T-helper 22 cell (primary cell): ENCODE measurements at places on chromosomes 5 and 9.

GRCh38 chr5:180387798-180388197 is 34.7 kb upstream of the GFPT2 start:
- no peak for DNase-seq

DNA sequence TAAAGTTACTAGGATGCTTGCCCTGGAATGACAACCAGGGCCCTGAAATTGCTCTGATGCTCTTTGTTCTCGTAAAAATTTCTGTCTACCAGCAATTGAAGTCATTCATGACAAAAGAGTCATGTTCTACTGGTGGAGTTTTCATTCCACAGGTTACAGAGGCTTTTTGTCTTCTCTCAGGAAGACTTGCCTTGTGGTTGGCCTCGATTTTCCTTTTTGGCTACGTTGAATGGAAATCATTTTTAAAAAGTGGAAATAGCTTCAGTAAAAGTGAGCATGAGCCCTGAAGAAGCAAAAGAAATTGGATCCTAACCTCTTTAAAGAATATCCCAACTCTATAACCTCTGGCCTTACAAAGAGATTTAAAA is 255.2 kb downstream of the AOPEP start:
- no peak for DNase-seq

DNA sequence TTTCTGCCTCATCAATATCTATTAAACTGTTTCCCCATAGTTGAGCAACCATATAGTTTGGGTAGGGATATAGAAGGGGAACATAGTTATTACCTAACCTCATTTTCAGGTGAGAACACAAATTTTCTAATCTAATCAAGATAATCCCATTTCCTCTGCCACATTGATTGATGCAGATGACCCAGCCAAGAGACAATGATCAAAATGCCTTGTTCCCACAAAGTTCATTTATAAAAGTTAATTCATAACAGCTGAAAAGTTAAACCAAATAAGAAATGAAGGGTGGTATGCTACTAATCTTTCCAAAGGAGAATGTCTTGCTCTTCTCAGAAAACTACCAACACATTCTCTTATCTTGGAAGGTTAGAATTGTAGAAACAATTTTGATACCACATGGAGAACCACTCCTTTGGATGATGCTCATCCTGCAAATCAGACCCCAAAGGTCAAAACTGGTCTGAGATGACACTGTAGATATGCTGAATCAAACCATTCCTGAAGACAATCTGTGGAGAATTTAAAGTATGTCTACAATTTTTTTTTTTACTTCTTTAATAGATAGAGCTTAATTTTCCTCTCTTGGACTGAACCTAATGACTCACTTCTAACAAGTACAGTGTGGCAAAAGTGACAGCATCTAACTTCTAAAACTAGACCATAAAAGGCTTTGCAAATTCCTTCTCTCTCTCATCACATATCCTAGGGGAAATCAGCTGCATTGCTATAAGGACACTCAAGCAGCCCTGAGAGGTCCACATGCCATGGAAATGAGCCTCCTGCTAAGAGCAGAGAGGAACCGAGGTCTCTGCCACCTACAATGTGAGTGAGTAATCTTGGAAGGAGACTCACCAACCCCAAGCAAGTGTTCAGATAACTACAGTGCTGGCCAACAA is 586.7 kb upstream of the TUSC1 start:
- DNase-seq, result no peak

GRCh38 chr5:124963236-124963919 is 216.9 kb upstream of the ZNF608 start:
- DNase-seq, result no peak

GRCh38 chr5:92401-93220 is 643 bp downstream of the PLEKHG4B start:
- DNase-seq, result no peak

- no peak for DNase-seq
Observed at GRCh38 chr5:143491646-143492045, 88.2 kb upstream of the NR3C1 start.

DNA sequence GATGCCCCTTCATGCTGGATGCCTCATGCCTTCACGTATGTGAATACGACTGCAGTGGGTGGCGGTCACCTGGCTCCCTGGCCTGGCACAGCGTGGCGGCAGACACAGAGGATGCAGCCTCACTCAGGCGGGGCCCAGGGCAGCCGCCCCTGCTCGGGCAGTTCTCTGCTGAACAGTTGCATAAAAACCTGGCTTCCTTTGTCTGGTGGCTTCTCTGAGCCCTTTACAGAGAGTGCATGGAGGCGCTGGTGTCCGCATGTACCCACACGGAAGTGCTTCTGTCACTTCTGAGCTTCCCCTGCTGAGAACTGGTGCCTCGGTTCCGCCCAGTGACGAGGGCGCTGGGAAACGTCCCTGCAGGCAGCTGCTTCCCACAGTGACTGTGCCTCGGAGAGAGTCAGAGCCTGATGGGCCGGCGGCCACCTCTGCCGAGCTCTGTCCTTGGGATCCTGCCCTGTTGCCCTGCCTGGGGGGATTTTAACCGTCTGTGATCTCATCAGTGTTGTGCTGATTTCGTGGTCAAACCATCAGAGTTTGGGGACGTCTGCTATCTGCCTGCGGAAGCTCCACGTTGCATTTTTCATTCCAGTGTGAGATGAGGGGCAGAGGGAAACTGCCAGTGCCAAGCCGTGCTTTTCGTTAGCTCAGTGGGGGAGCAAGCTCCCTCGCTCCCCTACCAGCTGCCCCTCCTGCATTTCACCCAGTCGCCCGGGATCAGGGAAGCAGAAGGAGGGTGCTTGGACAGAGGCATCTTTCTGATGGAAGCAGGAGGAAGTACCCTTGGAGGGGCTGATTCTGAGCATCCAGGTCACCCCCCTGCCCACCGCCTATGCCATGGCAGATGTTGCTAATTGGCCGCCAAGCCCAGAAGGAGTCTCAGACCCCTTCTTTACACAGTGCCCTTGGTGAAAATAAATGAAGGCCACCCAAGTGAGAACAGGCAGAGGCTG is 153.0 kb upstream of the COL5A1 start:
- no peak for DNase-seq

DNA sequence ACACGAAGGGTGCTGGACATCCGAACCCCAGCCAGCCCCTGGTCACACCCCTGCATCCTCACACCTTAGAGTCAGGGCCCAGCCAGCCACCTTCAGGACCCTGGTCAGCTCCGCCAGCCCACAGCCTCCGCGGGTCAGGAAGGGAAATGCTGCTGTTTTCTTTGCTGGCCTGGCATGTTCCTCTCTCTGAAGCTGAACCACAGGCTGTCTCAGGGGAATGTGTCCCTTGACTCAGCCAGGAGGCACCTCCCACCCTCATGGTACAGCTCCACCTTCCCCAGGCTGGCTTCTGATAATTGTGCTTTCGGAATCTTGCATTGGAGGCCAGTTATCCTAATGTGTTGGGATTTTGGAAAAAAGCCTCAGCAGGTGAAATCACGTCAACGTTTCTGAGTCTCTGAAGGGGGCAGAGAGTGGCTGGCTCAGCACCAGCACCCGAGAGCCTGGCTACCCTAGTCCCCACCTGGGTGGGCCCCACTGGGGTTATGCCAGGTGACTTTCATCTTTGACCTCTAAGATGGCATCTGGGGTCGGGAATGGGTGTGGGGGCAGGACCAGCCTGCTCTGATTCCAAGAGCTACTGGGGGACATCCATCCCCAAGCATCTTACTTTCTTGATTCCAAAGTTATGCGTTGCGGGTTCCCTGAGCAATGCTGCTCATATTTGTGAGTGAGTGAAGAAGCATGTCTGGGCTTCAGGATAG is 9.8 kb upstream of the OLFM1 start:
- DNase-seq, result no peak

- DNase-seq, result no peak
Observed at GRCh38 chr5:135437422-135437795, 9.7 kb downstream of the DCANP1 start.

DNA sequence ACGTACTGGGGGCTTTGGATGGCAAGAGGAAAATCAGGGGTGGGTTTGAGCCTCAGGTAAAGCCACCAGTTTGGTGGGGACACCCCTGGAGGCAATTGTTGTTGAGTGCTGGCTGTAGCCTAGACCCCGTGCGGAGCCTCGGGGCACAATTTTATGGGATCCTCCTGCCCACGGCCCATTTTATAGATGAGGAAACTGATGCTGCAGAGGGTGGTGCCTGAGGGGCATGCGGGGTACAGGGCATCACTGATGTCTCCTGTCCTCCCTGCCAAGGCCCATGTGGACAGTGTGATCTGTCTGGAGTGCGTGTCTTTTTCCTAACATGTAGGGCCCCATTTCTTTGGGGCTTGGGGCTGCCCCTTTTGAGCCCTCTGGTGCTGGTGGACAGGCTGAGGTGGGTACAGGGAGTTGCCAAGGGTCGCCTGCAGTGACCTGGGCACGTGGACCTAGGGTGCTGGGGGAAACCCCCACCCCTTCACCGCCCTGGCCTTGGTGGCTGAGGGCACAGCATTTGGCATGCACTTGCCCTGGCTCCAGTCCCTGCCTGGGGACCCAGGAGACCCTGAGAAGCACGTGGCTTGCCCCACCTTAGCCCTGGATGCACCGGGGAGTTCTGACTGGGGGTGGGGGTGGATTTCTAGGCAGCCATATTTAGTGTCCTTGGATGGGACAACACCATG is 22.1 kb downstream of the WNK2 start:
- DNase-seq, result no peak

DNA sequence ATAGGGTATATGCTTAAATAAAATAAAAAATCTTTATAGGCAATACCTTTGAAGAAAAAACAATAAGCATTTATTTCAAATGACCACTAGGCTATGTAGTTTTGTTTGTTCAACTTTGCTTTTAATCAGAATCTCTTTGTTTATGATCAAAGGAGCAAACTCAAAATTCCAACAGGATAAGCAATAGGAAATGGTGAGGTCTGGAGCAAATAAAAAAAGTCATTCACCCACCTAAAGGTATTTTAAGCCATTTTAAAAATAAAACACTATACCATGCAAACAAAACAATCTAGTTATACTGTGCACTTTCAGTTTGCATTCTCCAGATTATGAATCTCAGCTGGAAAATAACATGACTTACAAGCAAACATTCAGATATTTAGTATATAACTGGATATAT is 35.3 kb upstream of the CYFIP2 start:
- DNase-seq, result no peak

GRCh38 chr9:131116281-131117120 is 8.9 kb upstream of the NUP214 start:
- no peak for DNase-seq

DNA sequence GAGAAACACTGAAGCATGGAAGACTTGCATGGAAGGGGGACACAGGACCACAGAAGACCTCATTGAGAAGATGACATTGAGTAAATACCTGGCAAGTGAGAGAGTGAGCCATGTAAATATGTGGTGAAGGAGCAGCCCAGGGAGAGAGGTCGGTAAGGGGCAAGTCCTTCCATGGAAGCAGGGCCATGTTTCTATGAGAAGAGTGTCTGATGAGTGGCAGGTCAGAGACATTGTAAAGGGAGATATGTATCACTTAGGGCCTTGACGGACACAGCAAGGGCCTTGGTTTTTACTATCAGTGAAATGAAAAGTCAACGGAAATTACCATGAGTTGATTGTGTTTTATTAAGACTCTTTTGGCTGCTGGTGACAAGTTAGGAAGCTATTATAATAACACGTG is 336.4 kb downstream of the PLK2 start:
- DNase-seq, result no peak

DNA sequence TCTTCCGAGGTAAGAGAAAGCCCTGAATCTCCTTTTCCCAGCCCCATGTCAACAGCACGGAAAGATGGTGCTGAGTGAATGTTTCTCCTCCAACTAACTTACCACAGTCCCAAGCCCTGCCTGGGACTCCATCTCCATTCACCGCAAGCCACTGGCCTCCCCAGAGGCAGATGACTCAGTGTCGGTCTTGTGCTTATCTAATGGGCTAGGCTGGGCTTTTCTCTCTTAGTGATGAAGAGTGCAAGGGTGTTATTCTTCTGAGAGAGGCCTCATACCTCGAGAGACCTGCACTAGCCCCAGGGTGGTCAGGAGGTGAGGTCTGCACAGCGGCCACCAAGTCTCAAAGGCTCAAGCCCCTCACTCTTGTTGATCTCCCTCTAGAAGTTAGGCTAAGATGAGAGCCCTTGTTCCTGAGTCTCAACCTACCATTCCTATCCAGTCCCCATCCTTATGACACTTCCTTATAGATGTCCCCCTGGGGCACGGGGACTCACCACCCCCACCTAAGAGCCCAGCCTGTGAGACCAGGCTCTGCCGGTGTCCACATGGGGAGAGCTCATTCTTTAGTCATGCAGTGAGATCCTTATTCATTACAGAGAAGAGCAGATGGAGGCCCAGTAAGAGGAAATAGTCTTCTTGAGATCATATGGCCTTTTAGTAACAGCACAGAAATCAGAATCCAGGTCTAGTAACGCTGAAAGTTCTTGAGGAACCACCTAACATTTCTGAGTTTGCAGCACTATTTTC is 127.0 kb downstream of the SAXO1 start:
- DNase-seq, result no peak

- DNase-seq, result no peak
Observed at GRCh38 chr5:178454303-178454702, 135.9 kb downstream of the COL23A1 start.

GRCh38 chr5:72662305-72662704 is 154.2 kb upstream of the TNPO1 start:
- no peak for DNase-seq

DNA sequence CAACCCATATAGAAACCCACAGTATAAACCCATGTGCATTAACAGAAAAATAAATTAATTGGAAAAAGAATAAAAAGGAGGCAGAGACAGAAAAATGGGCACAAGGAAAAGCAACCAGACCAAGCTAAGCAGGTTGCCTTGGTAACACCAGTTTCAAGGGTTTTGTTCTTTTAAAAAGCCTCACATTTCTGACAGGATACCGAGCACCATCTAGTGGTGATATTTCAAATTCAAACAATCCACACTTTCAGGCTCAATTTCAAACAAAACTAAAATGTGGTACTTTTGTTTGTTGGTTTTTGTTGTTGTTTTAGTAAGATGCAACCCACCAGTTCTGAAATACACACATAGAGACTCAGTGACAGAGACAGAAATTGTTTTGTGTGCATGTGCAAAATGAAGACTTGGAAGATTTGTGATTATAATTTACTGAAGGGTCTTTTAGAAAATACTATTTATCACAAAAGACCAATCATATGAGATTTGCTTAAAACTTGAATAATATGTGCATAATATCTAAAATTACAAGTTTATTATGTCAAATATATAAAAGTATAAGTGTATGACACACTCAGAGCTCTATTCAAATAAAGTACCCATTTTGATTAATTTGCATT is 318.2 kb downstream of the SLCO4C1 start:
- no peak for DNase-seq

DNA sequence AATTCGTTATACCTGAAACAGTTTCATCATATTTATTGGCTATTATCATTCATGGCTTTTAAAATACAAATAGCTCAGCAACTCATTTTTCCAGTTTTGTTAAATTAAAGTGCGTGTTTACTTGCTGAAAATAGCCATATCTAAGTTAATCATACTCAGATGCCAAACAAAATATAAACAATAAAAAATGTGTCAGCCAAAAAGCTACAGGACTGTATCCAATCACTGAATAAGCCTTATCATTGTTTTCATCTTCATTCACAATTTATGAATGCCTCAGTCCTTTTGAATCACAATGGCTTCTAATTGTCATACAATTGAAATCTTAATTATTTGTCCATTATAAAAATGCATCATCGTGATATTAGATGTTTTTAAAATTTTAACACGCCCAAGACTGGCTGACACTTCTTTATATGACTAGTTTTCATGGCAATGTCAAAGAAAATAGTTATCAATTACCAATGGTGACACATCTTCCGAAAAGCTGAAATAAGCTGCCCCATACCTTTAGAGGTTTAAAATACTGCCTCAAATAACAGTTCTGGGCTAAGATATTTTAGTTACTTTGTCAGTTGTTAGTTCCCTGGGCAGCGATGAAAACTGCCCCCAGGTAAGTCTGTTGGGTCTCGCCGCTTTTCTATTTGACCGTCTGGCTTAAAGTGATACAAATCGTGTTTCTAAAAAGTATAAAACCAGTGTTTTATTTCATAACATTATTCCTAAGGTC is 1.8 kb downstream of the NFIB start:
- DNase-seq, result no peak
